ENCODE measurements at places on chromosomes 11 and 22.
A peak's percentile ranks its signal among the peaks of the same experiment; 100 is the strongest.

GRCh38 chr11:106186630-106187029 is 109.2 kb downstream of the AASDHPPT start:
- DNase-seq = no peak

- no peak for DNase-seq
Observed at GRCh38 chr22:22013559-22014284, 31.1 kb upstream of the TOP3B start.

GRCh38 chr22:44574057-44574639 is 76.1 kb upstream of the RTL6 start:
- DNase-seq = no peak

DNA sequence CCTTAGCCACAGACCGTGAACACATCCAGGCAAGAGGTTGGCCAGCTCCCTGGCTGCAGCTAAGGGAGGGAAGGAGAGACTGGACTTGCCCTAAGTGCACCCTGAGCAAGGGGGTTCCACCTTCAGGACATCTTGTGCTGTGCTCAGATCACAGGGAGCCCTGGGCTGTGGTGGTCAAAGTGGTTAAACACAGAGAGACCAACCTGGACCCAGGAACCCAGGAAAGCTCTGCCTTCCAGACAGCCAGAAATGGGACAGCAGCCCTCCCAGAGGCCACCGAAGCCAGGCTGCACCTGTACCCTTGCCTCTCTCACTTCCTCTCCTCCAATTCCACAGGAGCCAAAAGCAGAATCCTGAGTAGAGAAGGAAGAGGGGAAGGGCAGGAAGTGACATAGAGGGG is 105.2 kb upstream of the TMEM45B start:
- DNase-seq = no peak

DNA sequence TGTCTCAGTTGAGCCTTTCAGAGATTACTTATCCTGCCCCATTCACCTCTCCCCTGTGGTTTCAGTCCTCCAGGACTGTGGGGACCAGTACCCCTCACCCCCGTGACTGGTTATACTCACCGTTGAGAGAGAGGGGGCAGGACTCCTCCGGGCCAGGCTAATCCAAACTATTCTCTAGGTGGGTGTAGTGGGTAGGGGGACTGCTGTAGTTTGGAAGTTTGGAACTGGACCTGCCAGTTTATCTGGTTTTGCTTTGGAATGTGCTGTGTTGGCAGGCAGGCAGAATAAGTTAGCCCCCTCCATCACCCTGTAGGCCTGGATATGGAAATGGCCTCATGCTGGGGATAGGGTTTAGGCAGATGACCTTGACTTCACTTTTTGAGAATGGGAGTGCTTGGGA is 13.5 kb downstream of the TEAD1 start:
- no peak for DNase-seq

GRCh38 chr11:122731500-122731913 is 76.0 kb downstream of the UBASH3B start:
- no peak for DNase-seq

- DNase-seq = no peak
Observed at GRCh38 chr11:79151396-79151795, 289.4 kb downstream of the TENM4 start.

- DNase-seq = no peak
Observed at GRCh38 chr22:35868938-35869337, 151.3 kb downstream of the APOL5 start.

- no peak for DNase-seq
Observed at GRCh38 chr11:45369313-45369712, 83.2 kb upstream of the SYT13 start.

DNA sequence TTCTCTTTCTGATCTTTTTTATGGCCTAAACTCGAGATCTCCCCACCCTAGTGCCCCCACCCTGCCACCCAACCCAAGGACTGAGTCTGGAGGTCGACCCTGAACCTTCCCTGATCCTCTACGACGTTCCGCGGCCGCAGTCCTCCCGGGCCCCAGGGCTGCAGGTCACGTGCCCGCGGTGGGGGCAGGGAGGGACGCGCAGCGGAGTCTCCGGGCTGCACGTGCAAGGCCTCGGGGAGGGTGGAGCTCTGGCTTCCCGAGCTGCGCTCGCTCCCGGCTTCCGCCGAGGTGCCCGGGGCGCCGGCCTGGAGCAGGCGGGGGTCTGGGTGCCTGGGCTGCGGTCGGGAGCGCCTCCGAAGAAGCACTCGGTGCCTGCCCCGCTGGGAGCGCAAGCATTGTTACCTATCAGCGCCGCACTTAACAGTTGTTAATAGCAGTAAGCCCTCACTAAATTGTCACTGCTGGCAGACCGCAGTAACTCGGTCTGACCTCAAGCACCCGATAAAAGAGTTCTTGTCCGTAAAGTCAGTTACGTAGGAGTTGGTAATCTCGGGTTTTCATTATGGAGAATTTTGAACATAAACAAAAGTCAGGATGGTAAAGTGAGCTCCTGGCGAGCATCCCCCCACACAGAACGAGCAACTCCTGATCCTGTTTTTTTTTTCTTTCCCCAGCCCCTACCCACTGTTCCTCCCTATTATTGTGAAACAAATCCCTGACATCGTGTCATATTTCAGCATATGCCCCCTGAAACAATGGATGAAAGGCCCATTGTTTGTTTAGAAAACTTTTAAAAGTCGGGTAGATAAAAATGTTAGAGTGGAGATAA is 69.7 kb upstream of the EP300 start:
- peak; percentile 84 for DNase-seq

GRCh38 chr11:115257270-115257669 is 246.9 kb downstream of the CADM1 start:
- no peak for DNase-seq

DNA sequence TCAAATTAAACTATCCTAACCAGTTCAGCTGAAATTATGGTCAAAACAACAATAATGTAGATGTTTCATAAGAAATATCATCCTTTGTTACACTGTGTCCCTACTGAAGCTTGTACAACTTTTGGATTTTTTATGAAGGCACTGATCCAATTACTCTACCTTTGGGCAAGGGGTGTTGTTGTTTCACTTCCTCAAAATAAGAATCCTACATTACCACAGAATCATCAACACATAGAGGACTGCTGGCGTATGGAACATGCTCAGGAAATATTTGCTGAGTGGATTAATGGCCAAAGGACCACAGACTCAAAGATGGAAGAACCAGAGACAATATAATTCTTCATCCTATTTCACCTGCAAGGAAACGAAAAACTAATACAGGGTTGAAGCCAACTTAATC is 907.5 kb upstream of the CCDC90B start:
- DNase-seq = no peak

DNA sequence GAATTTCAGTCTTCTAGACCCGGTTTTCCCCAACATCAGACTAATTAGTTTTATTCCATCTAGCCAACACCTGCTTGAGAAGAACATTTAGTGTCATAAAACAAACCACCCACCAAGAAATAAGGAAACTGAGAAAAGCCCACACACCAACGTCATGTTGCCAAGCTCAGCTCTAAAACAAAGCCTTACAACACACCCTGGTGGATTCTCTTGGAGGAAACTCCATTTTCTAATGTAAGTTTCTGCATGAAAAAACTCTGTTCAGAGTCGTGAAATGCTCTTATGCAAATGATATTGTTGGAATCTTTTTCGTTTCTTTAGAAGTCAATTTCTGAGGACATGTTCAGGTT is 105.0 kb upstream of the RAG2 start:
- no peak for DNase-seq
